HEK293T (cell line): ENCODE measurements at places on chromosomes 3 and 15.

DNA sequence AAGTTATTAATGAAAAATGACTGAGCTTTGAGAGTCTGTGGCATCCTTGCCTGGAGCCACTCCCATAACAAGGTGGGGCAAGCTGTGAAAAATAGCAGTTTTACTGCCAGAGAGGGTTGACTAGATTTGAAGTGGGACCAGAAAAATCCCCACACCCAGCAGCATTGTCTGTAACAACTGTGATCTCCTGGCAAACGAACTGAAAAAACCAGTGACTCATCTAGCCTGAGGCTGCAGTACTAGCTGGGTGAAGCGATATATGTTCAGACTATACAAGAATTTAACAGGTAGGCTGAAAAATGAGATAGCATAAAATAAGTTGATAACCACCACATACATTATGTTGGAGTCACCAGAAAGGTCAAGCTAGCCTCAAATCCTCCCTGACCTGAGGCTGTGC is 64.0 kb downstream of the DPH6 start:
- DNase-seq: peak; percentile 4

DNA sequence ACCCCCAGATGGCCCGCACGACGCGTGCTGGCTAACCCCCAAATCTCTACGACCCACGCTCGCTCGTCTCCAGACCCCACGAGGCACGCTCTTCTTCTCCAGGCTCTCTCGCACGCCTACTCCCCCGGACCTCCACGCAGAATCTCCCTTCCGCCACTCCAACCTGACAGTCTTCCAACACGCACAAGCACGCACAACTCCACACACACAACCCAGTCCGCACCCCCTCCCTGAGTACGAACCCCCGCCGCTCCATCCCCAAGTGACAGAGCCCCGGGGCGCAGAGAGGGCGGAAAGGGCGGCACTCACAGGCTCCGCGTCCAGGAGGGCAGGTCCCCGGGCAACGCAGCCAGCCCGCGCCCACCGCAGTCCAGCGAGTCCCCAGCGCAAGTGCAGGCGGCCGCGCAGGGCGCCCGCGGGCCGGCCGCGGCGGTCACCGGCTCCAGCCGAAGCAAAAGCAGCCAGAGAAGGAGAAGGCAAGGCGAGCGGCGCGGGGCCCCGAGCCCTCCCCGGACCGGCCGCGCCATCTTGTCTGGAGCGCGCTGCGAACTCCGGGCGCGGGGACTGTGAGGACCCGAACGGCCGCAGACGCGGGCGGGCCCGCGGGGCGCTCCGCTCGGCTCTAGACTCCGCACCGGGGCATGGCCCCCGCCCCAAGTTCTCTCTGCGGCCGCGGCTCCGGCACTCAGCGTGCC is 794 bp downstream of the LRIG1 start:
- DNase-seq: no peak

GRCh38 chr3:142035308-142035922 is 113.9 kb downstream of the TFDP2 start:
- no peak for DNase-seq

DNA sequence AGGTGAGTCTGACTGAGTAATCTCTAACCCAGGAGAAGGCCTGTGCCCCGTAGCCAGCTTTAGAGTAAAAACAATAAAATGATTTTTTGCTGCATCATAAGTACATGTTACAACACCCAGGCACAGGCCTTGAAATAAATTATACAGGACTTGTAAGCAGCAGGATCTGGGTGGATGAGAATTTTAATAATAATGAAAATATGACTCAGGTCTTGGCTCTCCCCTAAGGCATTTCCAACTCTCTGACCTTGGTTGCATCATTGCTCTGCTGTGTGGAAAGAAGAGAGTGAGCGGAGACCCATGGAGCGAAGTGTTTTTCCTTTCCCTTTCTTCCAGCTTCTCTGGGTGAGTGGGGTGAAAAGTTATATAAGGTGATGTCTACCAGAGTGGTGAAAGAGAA is 44.6 kb downstream of the EOMES start:
- DNase-seq: no peak

DNA sequence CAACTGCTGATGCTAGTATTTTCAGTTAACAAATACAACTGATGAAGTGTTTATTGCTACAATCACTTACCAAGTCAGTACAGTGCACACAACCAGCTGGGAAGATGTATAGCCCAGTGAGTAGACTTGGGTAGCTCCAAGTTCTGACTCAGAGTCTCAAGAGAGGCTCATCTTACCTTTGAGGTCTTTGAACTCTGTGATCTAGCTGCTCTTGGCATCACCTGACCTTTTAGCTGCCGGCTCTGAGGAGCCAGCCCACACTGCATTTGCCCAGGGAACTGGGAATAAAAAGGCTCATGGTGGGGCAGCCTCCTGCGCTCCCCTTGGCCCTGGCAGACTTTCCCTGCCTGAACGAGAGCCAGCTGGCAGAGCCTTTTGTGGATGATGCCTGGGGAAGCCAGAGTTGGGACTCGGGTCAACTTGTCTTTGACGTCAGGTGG is 82.6 kb downstream of the CEMIP start:
- DNase-seq: no peak

DNA sequence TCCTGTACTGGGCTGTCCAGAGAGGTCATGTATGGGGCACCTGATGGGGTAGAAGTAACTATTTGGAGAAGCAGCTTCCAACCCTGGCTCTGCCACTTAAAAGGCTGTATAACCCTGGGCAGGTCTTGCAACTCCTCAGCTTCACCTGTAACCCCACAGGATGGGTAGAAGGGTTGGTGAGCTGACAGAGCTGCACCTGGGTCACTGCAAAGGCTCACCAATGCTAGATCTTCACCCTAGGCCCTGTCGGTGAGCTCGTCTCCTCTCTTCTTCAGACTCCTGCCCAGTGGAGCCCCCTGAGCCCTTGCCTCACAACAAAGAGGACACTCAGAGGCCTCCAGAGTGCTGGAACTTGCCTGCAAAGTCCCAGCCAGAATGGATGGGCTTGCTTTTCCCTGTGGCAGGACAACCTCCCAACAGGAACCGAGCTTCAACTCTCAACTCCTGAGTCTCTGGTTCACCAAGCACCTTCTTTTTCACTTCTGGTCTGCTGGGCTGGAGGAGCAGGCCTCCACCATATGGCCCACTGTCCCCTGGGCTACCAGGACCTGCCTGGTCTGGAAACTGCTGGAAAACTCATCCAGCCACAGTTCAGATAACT is 45.9 kb downstream of the XXYLT1 start:
- DNase-seq: no peak

DNA sequence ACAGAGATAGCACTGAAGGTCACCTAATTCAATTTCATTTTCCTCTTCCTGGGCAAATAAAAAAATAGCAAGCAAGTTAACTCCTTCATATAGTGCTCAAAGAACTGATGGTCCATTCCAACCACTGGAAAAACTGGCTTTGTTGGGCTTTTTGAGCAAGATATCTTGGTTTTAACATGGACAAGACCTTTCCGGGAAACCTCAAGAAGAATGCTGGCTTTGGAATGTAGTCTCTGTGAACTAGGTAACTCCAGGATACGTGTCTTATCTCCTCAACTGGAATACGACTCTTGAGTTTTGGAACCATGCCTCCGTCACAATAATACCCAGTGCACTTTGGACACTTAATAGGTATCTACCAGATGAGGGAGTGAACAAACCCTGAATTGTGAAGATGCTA is 36.9 kb upstream of the CRBN start:
- no peak for DNase-seq

GRCh38 chr15:45091576-45091975 is 22.4 kb downstream of the DUOX2 start:
- no peak for DNase-seq

- DNase-seq: no peak
Observed at GRCh38 chr15:90232196-90232595, 1.5 kb downstream of the CIB1 start.

GRCh38 chr15:78131295-78132061 is at the start of gene CIB2:
TSS of gene CIB2 (minus strand) at chr15:78131445. CDS start at chr15:78131215, 230 bp downstream.
- DNase-seq: peak; percentile 95

GRCh38 chr15:96716075-96716474 is 385.6 kb downstream of the NR2F2 start:
- no peak for DNase-seq

GRCh38 chr3:195853996-195854395 is 42.3 kb upstream of the MUC4 start:
- no peak for DNase-seq

- no peak for DNase-seq
Observed at GRCh38 chr15:89192136-89192535, 29.2 kb downstream of the RLBP1 start.

DNA sequence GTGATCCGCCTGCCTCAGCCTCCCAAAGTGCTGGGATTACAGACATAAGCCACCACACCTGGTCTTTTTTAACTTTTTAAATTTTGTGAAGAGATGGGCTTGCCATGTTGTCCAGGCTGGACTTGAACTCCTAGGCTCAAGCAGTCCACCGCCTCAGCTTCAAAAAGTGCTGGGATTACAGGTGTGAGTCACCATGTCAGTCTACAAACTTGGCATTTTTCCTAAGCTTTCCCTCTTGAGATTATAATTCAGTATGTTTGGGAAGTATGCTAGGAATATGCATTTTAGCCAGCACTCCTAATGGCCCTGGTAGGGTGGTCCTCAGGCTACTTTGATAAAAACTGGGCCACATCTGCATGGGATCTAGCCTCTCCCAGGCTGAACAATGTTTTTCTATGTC is 4.4 kb downstream of the WDR73 start:
- DNase-seq: no peak

GRCh38 chr3:165404357-165405027 is 208.3 kb upstream of the SLITRK3 start:
- DNase-seq: no peak

DNA sequence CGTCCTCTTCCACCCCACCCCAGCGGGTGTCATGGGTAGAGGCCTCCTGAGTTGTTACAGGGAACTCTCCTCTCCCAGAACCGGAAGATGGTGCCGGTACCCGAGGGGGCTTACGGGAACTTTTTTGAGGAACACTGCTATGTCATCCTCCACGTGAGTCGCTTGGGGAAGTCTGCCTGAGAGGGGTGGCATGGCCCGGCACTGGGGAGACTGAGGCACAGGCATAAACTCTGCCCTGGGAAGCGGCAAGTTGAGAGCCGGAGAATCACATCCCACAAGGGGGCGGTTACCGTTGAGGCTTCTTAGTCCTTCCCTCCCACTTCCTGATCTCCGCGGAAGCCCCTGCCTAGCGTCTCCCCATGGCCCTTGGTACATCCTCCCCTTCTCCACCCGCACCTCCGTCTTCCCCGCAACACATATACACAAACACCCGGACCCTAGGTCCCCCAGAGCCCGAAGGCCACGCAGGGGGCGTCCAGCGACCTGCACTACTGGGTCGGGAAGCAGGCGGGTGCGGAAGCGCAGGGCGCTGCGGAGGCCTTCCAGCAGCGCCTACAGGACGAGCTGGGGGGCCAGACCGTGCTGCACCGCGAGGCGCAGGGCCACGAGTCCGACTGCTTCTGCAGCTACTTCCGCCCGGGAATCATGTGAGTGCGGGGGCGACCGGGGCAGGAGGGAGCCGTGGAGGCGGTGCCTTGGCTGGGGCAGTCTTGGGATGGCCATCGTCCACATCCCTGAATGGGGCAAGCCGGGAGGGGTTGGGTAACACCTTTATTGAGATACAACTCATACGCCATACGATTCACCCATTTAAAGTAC is 3.4 kb downstream of the VILL start:
- peak; percentile 31 for DNase-seq

DNA sequence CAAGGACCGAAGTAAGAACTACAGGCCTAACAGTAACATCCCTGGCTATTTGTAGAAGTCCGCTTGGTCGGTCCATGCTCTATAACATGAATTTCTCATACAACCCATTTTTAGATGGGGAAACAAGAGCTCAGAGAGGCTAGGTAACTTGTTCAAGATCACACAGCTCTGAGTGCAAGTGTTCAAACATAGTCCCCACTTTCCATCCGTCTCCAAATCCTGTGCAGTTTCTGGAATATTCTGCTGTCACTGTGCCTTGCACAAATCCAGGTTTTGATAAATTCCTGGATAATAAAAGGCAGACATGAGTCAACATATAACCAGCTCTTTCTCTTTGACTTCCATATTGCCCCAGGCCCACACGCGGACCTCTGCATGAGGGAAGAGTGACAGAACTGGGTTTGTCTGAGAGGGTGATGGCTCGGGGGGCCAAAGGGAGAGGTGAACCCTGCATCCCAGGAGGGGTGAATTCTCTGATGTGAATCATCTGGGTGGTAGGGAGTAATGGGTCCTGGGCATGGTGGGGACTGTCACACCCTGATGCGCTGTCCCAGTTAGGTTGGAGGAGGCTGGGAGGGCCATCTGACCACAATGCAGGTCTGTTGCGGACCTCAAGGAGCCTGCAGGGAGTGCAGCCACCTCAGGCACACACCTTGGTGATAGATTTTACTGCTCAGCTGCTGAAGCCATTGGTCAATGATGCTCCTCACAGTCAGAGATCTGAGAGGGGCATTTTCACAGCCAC is 162.2 kb downstream of the SMAD6 start:
- DNase-seq: no peak

DNA sequence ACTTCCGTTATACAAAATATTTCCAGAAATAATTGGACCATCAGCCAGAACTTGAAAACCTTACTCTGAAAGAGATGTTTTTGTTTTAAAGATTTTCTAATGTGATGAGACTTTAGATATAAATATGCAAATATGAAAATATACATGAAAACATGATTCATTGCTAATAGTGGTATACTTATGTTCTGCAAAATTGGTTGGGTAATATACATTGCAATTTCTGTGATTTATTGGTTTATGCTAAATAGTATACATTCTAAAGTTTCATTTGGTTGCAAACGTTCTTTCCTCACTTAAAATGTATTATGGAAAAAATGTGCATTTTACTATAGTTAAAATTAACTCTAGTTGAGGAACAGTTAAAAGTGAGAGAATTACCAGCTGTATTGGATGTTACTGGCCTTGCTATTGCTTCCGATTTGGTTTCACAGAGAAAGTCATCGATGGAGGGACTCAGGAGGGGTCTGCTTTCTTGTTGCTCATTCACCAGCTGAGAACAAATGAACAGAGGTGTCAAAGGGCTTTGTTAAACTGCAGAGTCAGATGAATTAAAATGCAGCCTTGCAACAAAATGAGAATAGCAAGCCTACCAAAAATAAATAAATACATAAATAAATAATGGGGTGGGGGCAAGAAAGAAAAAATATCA is 149.3 kb downstream of the PEX5L start:
- no peak for DNase-seq

DNA sequence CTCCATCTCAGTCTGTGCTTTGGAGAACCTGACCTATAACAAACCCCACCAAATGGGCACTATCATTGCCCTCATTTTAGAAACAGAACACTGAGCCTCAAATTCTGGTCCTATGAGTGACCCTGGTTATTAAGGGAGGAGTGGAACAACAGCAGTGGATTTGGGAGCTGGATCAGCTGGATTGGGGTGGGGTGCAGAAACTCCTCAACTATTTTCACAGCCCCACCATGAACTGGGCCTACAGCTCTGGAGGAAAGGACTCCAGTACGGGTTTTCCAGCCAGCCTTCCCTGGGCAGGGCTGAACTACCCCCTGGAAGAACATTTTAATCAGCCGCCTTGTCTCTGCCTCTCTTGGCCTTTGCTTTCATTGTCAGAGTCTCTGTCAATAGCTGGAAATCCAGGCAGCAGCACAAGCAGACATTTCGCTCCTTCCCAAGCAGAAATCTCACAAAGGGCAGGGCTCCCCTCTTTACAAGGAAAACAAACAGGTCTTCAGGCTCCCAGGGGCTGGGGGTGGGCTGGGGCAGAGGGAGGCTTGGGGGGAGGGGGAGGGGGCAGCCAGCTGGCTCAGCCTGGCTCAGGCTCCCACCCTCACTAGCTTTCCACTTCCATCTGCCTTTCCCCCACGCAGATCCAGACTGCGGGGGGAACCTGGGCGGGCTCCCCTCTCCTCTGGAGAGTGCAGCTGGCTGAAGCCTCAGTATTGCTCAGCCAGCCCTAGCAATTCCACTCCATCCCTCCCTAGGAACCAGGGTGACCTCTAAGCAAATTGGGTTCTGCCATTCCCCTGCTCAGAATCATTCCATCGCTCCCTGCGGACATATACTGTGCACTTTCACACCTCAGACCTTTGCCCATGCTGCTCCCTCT is 13.7 kb upstream of the TLE3 start:
- DNase-seq: peak; percentile 79
